ENCODE measurements at places on chromosomes 2 and 18. TPM values are rescaled to one million over a fixed set of nuclear protein-coding genes. Genes with fewer than 3 reads are reported as not detected.

MCFD2 gene
- 180 TPM for total RNA-seq

ATP8B1 gene
- total RNA-seq, result 35.6 TPM

ASPRV1 gene
- 0.12 TPM for total RNA-seq

DNAH7 gene
- 2.7 TPM for total RNA-seq

MC4R gene
- not detected for total RNA-seq

DHRS9 gene
- total RNA-seq, result 0.58 TPM

AQP4 gene
- total RNA-seq, result 0.28 TPM

DOK6 gene
- 0.19 TPM for total RNA-seq

- H3K27ac ChIP-seq, result no peak overlapping the region
- no peaks in the 10 kb centered on the region for H3K27me3 ChIP-seq
These were observed 16.9 kb downstream of the PUM2 start for GRCh38 chr2:20333738-20334137.

DNA sequence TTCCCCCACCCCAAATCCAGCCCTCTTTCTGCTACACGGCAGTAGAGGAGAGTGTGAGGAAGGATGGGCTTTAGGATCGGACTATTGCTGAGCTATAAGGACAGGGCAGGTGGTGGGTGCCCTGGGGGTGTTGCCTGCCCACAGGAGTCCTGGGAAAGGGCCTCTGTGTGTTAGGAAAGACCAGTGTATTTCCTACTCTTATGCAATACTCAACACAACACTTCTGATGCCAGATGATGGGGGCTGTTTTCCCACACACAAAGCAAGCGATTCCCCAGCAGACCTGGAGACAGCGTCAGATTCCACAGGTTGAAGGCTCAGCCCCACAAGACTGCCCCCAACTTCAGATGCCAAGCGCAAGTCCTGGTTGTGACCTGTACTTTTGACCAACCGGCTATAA, 91.0 kb upstream of the LCLAT1 start:
- DNase-seq, result no peak
- no peak overlapping the region for H3K27ac ChIP-seq
- H3K4me1 ChIP-seq, result no peaks in the 10 kb centered on the region
- H3K27me3 ChIP-seq, result no peaks in the 10 kb centered on the region

DNA sequence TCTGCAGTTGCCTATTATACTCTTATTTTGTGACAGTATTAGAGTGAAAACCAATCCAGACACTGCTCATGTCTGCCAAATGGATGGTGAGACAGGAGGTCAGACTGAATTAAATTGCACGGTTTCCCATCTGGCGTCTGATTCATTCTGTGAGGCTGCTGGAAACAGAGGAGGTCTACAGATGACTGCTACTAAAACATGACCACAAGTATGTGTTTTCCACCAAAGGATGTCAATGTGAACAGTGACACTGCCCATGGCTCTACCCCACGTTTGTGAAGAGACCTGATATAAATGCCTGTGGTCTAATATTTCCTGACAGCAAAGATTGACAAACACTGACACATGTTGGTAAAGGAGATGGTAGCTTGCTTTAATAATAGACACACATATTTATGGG, 104.3 kb upstream of the ST6GAL2 start:
- DNase-seq, result no peak
- no peak overlapping the region for H3K27ac ChIP-seq
- H3K27me3 ChIP-seq, result no peaks in the 10 kb centered on the region
- H3K4me3 ChIP-seq, result no peak overlapping the region
- H3K36me3 ChIP-seq, result no peaks in the 10 kb centered on the region

- H3K27ac ChIP-seq, result no peak overlapping the region
- no peaks in the 10 kb centered on the region for H3K36me3 ChIP-seq
- H3K27me3 ChIP-seq, result no peaks in the 10 kb centered on the region
- H3K4me3 ChIP-seq, result no peak overlapping the region
These were observed 123.1 kb upstream of the XIRP2 start for GRCh38 chr2:166765141-166765540.

- no peak for DNase-seq
- H3K27me3 ChIP-seq, result no peaks in the 10 kb centered on the region
- H3K4me1 ChIP-seq, result no peaks in the 10 kb centered on the region
- no peak overlapping the region for H3K27ac ChIP-seq
These were observed 600.1 kb downstream of the ARHGAP15 start for GRCh38 chr2:143729296-143729814.

DNA sequence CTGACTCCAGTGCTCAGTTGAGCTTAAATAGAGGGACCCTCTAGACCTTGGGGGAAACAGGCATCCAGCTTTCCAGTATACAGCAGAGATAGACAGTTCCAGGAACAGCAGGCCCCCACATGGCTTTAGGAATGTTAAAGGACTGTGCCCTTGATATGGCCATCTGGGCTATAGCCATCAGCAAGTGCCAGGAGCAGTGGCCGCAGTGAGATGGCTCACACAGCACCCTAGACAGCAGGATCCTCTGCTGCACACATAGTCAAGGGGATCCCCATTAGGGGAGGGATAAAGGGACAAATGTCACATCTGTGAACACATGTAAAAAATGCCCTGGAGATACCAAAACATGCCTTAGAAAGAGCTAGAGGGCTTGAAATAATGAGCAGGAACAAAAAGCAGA, 213.4 kb downstream of the PTH2R start:
- no peak for DNase-seq
- no peak overlapping the region for H3K4me3 ChIP-seq
- H3K27me3 ChIP-seq, result no peaks in the 10 kb centered on the region

DNA sequence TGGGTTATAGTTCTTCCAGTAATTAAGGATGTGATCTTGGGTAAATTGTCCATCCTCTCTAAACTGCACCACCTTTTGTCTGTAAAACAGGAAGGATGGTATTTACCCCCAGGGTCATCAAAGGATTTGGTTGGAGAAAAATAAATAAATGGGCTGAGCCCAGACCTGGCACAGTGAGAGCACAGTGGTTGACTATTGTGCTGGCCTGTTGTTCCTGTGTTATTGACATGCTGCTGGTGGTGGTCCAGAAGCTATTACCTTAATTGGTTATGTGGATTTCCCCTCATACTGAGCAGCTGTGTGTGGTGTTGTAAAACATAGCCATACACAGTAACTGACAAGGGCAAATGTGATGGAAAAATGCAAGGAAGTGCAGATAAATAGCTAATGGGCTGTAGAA, 746 bp upstream of the IL37 start:
- no peaks in the 10 kb centered on the region for H3K27me3 ChIP-seq
- H3K36me3 ChIP-seq, result no peaks in the 10 kb centered on the region
- H3K27ac ChIP-seq, result no peak overlapping the region
- no peak overlapping the region for H3K4me3 ChIP-seq
- DNase-seq, result no peak

DNA sequence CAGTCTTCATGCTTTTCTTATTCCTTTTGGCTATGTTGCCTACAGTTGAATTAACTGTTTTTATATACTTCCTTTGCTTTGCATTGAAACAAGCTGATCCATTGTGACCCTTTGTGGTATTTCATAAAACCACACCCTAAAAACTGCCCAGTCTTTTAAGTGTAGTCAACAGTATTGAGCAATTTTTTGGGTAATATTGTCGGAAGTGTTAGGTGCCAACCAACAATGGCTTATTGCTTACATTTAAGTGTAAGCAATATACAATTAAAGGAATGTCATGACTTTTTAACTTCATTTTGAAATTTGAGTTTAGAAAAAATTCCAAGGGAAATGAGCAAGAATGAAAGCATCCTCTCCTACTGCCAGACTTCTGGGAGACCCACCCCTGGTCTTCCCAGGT, 174.1 kb downstream of the NEDD4L start:
- H3K27me3 ChIP-seq, result no peaks in the 10 kb centered on the region
- H3K27ac ChIP-seq, result no peak overlapping the region
- DNase-seq, result no peak
- no peak overlapping the region for H3K4me3 ChIP-seq

- peak; percentile 39 for DNase-seq
- H3K36me3 ChIP-seq, result no peaks in the 10 kb centered on the region
- H3K4me3 ChIP-seq, result peak overlapping the region; percentile 67
- no peaks in the 10 kb centered on the region for H3K27me3 ChIP-seq
- H3K27ac ChIP-seq, result peak overlapping the region; percentile 98
These were observed 683 bp upstream of the DNAJC27 start for GRCh38 chr2:24972315-24972961.

GRCh38 chr2:75476761-75477160, 84.0 kb downstream of the EVA1A start:
- peaks cover 5% of the 10 kb centered on the region for H3K4me1 ChIP-seq
- H3K36me3 ChIP-seq, result no peaks in the 10 kb centered on the region
- no peak overlapping the region for H3K4me3 ChIP-seq
- no peaks in the 10 kb centered on the region for H3K27me3 ChIP-seq
- H3K27ac ChIP-seq, result no peak overlapping the region
